Spleen (tissue), 13 donors: ENCODE measurements at places on chromosomes 13 and 19. TPM values are rescaled to one million over a fixed set of nuclear protein-coding genes. Genes with fewer than 3 reads are reported as not detected.
A peak's percentile ranks its signal among the peaks of the same experiment; 100 is the strongest.

The RPS16 gene
- polyA plus RNA-seq = 5,635 TPM

DNA sequence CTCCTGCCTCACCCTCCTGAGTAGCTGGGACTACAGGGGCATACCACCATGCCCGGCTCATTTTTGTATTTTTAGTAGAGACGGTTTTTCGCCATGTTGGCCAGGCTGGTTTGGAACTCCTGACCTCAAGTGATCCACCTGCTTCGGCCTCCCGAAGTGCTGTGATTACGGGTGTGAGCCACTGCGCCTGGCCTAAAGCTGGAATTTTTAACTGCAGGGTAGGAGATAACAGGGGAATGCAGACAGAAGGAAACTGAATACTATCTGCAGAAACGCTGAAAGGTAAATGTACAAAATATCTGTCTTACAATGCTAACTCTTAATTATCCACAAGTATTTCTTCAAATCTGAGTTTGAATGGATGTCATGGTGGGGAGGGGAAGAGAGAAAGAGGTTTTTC, 13.8 kb downstream of the TMTC4 start:
- H3K27me3 ChIP-seq = no peaks in the 10 kb centered on the region
- H3K27ac ChIP-seq = no peak overlapping the region
- H3K36me3 ChIP-seq = peaks cover 27% of the 10 kb centered on the region
- DNase-seq = no peak
- H3K4me1 ChIP-seq = peaks cover 16% of the 10 kb centered on the region

DNA sequence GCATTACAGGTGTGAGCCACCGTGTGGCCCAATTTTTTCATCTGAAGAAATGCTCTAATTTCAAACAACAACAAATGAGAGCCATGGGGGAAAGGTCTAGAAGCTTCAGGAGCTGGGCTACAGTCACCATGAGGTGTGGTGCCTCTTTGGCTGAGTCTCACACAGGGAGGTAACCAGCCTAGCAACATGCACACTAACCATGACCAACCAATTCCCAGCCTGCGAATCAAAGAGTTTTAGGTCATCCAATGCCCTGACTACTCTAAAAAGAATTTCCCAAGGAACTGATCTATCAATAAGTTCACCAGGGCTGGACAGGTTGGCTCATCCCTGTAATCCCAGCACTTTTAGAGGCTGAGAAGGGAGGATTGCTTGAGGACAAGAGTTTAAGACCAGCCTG, 29.9 kb downstream of the PBX4 start:
- no peak overlapping the region for H3K27ac ChIP-seq
- peaks cover 15% of the 10 kb centered on the region for H3K4me1 ChIP-seq
- no peak for DNase-seq

- peaks cover 8% of the 10 kb centered on the region for H3K4me1 ChIP-seq
- H3K4me3 ChIP-seq = peak within 1 kb of the TSS; percentile 14
- peak; percentile 79 for DNase-seq
- H3K27me3 ChIP-seq = no peaks in the 10 kb centered on the region
Observed at GRCh38 chr19:35357867-35358573, at the start of gene FFAR3. Gene FFAR3 (plus strand): TSS chr19:35358460. CDS start chr19:35358891, 431 bp downstream.

- no peaks in the 10 kb centered on the region for H3K27me3 ChIP-seq
- no peaks in the 10 kb centered on the region for H3K4me1 ChIP-seq
- no peaks in the 10 kb centered on the region for H3K36me3 ChIP-seq
- DNase-seq = no peak
- no peak overlapping the region for H3K27ac ChIP-seq
Observed at GRCh38 chr13:31860002-31860401, 120.7 kb downstream of the RXFP2 start.

The ZNF709 gene
- 1.3 TPM for polyA plus RNA-seq

GRCh38 chr13:114173272-114173671, 5.8 kb upstream of the CFAP97D2 start:
- no peak overlapping the region for H3K27ac ChIP-seq
- no peak for DNase-seq
- no peaks in the 10 kb centered on the region for H3K27me3 ChIP-seq
- no peaks in the 10 kb centered on the region for H3K36me3 ChIP-seq
- H3K4me3 ChIP-seq = no peak overlapping the region

The PABPC3 gene
- polyA plus RNA-seq = 0.13 TPM

The KIR2DL3 gene
- polyA plus RNA-seq = 0.10 TPM

DNA sequence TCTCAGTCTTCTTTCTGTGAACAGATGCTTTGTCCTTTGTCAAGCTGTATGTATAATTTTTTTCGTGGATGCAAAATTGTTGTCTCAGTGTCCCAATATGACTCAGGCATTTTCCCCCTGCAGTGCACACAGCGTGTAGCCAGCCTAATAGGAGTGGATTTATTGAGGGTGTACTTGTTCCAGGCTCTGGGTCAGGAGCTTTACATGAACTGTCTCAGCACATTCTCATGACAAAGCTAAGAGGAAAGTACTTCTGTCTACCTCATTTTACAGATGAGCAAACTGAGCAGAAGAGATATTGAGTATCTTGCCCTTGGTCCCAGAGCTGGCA, 50.8 kb downstream of the STK24 start:
- H3K27ac ChIP-seq = no peak overlapping the region
- H3K4me1 ChIP-seq = peaks cover 100% of the 10 kb centered on the region
- no peak overlapping the region for H3K4me3 ChIP-seq
- DNase-seq = no peak

DNA sequence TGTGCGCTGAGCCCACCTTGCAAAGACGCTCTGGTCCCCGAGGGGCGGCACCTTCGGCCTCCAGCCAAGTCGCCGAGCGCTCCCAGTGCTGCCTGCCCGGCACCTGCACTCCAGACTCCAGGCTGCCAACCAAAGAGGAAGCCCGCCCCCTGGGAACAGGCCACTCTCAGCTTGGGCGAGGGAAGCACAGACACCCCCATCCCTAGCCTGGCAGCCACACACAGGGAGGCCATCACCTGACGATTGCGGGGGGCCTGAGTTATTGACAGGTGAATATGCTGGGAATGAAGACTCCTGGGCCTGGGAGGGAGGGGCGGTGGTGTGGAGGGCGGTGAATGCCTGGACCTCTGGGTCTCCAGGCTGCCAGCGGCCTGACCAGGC, 10.3 kb upstream of the ZNF492 start:
- H3K27ac ChIP-seq = no peak overlapping the region
- no peaks in the 10 kb centered on the region for H3K4me1 ChIP-seq
- no peaks in the 10 kb centered on the region for H3K27me3 ChIP-seq
- peak; percentile 67 for DNase-seq

DNA sequence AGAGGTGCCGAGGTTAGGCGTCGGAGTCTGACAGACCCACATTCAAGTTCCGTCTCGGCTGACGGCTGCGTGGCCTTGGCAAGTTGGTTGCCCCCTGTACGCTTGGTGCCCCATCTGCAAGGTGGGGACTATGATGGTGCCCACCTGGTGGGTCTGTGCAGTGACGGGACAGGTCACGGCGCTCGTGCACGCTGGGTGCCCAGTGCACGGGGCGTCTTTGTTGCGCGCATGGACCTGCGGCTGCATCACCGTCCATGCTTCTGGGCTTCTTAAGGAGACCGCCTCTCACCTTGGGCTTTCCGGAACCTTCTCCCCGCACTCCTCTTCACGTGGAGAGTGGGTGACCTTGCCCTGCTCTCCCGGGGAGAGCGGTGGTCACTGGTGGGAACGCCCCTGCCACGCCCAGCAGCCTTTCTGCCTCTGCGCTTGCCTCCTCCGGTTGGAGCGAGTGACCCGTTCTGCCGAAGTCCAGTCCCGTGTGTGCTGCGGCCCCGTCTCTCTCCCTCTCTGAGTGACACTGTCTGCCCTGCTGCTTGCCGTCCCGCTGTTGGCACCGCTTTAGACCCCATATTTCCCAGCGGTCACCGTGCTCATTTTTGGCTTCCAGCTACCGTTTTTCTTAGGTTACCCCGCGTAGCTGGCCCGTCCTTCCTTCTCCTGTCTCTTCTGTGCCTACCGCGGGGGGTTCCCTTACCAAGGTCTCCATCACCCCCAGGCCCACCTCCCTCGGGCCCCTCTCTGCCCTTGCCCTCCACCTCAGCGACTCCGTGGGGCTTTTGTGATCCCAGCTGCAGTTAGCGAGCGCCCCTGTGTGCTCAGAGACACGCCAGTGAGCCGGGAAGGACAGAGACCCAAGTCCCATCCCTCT, 6.4 kb downstream of the ATP11A start:
- H3K27me3 ChIP-seq = no peaks in the 10 kb centered on the region
- no peak overlapping the region for H3K27ac ChIP-seq
- H3K36me3 ChIP-seq = peaks cover 37% of the 10 kb centered on the region
- no peak overlapping the region for H3K4me3 ChIP-seq

The ZNF578 gene
- polyA plus RNA-seq = 0.85 TPM

- H3K4me1 ChIP-seq = no peaks in the 10 kb centered on the region
- H3K27ac ChIP-seq = no peak overlapping the region
- no peak for DNase-seq
- no peaks in the 10 kb centered on the region for H3K27me3 ChIP-seq
- no peaks in the 10 kb centered on the region for H3K36me3 ChIP-seq
- no peak overlapping the region for H3K4me3 ChIP-seq
Observed at GRCh38 chr13:38121267-38121666, 228.4 kb upstream of the UFM1 start.

GRCh38 chr19:34254698-34255432, 511 bp downstream of the GARRE1 start:
- H3K4me1 ChIP-seq = peaks cover 18% of the 10 kb centered on the region
- peaks cover 6% of the 10 kb centered on the region for H3K27me3 ChIP-seq
- no peaks in the 10 kb centered on the region for H3K36me3 ChIP-seq
- peak; percentile 86 for DNase-seq
- H3K27ac ChIP-seq = peak overlapping the region; percentile 97

The SARS2 gene
- 25.6 TPM for polyA plus RNA-seq

DNA sequence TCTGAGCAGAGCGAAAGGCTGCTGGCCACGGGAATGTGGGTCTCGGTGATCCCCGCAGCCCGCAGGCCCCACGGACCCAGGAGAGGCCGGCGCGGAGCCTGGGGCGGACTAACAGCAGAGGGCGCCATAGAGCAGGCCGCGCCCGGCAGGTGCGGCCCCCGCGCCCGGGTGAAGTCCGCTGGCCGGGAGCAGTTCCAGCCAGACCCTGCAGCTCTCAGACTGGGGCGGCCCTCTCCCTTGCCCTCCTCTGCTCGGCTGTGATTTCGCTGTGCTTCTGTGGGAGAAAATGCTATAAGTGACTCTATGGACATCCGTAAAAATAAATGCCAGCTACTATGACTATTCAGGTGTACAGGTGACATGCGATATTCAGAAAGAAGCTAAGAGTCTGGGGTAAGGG, 37.7 kb downstream of the GSX1 start:
- DNase-seq = peak; percentile 92
- peaks cover 20% of the 10 kb centered on the region for H3K27me3 ChIP-seq
- no peak overlapping the region for H3K4me3 ChIP-seq
- H3K27ac ChIP-seq = no peak overlapping the region
- H3K4me1 ChIP-seq = no peaks in the 10 kb centered on the region

DNA sequence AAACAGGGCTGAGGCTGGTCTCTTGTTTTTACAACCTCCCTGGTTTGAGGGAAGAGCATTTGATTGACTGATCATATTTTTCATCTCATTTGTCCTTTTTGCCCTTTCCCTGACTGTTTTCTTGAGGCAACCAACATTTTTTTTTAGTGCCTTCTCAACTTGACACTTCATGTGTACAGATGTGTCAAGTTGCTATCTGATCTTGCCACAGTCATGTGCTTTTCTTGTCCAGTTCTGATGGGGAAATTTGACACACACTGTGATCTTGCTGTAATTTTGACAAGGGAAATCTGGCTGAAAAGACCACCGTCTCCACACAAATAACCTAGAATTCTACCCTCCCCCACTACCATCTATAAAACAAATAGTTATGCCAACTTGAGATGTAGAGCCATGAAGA, 329.6 kb downstream of the KCTD12 start:
- no peak for DNase-seq
- no peaks in the 10 kb centered on the region for H3K27me3 ChIP-seq
- no peaks in the 10 kb centered on the region for H3K4me1 ChIP-seq
- H3K4me3 ChIP-seq = no peak overlapping the region

- no peaks in the 10 kb centered on the region for H3K36me3 ChIP-seq
- DNase-seq = no peak
- H3K4me1 ChIP-seq = no peaks in the 10 kb centered on the region
- H3K27me3 ChIP-seq = no peaks in the 10 kb centered on the region
Observed at GRCh38 chr13:30918662-30919405, 12.8 kb downstream of the MEDAG start.

DNA sequence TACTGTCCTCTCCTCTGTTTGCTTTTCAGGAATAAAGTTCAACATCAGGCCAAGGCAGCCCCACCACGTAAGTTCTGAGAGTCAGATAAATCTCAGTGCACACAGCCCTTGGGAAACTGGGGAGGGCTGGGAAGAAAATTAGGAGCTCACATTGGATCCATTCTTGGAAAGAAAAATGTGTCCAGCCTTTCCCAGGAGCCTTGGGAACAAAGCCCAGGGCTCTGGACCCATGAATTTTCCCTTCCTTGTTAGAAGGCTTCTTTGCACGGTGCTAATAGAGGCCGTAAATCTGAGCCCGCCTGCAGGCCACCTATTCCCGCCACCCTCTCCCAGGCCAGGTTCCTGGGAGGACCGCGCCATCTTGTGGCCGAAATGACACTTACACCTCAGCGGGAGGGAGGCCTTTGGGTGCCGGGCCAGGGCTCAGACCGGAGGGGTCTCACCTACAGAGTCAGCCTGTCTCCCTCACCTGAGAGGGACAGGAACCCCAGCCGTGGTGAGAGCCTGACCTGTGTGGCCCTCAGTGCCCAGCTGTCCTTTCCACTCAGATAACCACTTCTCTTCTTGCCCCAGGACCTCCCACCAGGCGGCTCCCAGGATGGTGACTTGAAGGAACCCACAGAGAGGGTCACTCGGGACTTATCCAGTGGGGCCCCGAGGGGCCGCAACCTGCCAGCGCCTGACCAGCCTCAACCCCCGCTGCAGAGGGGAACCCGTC, 25.1 kb upstream of the KCTD15 start:
- no peak overlapping the region for H3K4me3 ChIP-seq
- H3K36me3 ChIP-seq = no peaks in the 10 kb centered on the region
- H3K4me1 ChIP-seq = no peaks in the 10 kb centered on the region
- H3K27me3 ChIP-seq = peaks cover 3% of the 10 kb centered on the region
- H3K27ac ChIP-seq = no peak overlapping the region
- DNase-seq = peak; percentile 87

The S1PR5 gene
- polyA plus RNA-seq = 2.1 TPM

The ZNF724 gene
- polyA plus RNA-seq = 0.17 TPM

The ZNF208 gene
- polyA plus RNA-seq = 1.4 TPM

- no peak overlapping the region for H3K4me3 ChIP-seq
- no peaks in the 10 kb centered on the region for H3K27me3 ChIP-seq
- no peak overlapping the region for H3K27ac ChIP-seq
- H3K36me3 ChIP-seq = no peaks in the 10 kb centered on the region
- DNase-seq = no peak
Observed at GRCh38 chr13:104006625-104007075, 940.4 kb upstream of the SLC10A2 start.

DNA sequence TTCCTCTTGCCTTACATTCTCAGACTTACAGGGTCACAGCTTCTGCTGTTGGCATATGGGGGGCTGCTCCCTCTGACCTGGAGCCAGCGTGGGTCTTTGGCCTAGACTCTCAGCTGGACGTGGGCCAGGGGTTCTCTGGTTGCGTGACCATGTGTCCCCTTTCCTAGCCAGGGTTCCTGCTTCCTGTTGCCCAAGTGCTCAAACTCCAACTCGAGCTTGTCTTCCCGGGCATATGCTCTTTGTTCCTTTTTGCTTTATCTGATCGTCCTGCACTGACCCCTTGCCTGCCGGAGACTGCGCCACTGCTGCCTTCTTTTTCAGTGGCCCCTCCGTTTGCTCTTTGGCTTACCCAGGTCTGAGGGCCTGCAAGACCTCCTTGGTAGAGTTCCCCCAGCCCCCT, 25.3 kb upstream of the GPR183 start:
- no peaks in the 10 kb centered on the region for H3K27me3 ChIP-seq
- no peak overlapping the region for H3K4me3 ChIP-seq
- no peak overlapping the region for H3K27ac ChIP-seq
- DNase-seq = no peak
- H3K4me1 ChIP-seq = peaks cover 26% of the 10 kb centered on the region

The ZNF625 gene
- polyA plus RNA-seq = 3.6 TPM
